Naive thymus-derived CD4-positive, alpha-beta T cell (primary cell): ENCODE measurements at places on chromosomes 11 and 22. TPM values are rescaled to one million over a fixed set of nuclear protein-coding genes. Genes with fewer than 3 reads are reported as not detected.

GRCh38 chr22:46102159-46102558 is 48.2 kb upstream of the PPARA start:
- DNase-seq = no peak

The P2RX6 gene
- 0.66 TPM for total RNA-seq

GRCh38 chr11:35223371-35223796 is 84.4 kb downstream of the CD44 start:
- no peak for DNase-seq

The OMP gene
- not detected for total RNA-seq

The RIC3 gene
- 66.9 TPM for total RNA-seq

- DNase-seq = no peak
Observed at GRCh38 chr11:72373163-72373562, 61.2 kb downstream of the CLPB start.

The OR5L2 gene
- not detected for total RNA-seq

DNA sequence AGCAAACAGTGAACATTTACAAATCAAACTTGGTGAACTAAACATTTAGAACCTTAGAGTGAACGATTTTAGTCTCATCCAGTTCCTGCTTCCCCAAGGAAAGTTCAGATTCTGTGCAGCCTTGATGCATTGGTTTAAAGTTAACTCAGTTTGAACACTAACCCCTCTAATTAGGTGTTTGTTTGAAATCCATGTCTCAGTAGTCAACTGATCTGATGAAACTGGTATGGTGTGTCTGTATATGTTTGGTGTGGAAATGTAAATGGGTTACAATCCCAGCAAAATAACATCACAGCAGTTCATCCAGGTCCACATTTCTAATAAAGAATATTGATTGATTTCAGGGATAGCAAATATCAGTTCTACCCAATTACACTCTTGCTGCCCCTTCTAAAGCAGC is 532.0 kb downstream of the NTM start:
- no peak for DNase-seq

The KCNC1 gene
- not detected in 2 replicates for total RNA-seq

DNA sequence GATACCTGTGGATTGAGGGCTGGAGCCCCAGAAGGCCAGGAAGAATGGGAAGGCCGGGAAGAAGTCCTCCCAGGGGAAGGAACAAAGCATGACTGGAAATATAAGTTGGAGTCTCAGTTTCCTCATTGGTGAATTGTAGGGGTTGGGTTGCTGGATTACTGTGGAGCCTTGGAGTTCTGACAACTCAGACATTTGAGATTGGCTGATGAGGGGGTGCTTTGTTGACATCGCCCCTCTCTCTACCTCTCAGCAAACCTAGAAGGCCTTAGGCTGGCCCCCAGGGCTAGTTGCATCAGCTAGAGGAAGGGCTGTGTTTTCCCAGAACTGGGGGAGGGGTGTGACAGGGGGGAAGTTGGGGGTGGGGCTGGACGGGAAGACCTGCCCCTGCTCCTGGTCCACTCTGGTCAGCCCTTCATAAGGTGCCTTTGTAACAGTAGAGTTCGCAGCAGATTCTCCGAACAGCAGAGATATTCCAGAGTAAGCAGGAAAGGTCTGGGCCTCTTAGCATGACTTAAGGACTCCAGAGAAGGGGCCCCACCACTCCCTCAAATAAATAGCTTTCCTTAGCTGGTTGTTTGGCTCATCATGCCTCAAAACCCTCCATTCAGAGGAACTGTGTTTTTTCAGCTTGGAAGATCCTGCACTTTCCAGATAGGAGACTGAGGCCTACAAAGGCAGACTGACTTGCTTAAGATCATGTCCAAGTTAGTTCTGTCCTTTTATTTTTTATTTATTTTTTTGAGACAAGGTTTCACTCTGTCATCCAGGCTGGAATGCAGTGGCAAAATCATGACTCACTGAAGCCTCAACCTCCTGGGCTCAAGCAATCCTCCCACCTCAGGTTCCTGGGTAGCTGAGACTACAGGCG is 12.5 kb upstream of the THRSP start:
- no peak for DNase-seq

- DNase-seq = no peak
Observed at GRCh38 chr22:24155627-24156140, 25.6 kb upstream of the SUSD2 start.

- DNase-seq = peak; percentile 89
Observed at GRCh38 chr11:123741159-123742030, at the start of gene ZNF202. ZNF202 (minus strand) TSS chr11:123741660; CDS start chr11:123730888, 10,772 bp downstream.

DNA sequence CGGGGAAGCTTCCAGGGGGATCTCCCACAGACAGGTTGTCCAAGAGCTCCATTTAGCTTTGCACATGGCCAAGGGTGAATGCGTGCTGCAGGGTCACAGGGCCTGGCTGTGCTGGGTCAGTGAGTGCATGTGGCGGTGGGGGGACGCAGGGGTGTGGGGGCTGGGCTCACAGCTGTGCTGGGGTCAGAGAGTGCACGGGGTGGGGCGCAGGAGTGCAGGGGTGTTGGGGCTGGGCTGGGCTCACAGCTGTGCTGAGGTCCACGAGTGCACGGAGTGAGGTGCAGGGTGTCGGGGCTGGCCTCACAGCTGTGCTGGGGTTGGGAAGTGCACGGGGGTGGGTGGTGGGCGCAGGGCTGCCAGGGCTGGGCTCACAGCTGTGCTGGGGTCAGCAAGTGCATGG is 557.7 kb downstream of the BRD1 start:
- no peak for DNase-seq

The ESAM gene
- 3.4 TPM for total RNA-seq

The OR10A6 gene
- total RNA-seq = not detected in 2 replicates

- DNase-seq = no peak
Observed at GRCh38 chr22:22933100-22933806, 45.6 kb downstream of the IGLL5 start.

The SHANK3 gene
- 0.16 TPM for total RNA-seq

- DNase-seq = no peak
Observed at GRCh38 chr11:126949066-126949891, 51.3 kb downstream of the KIRREL3 start.

DNA sequence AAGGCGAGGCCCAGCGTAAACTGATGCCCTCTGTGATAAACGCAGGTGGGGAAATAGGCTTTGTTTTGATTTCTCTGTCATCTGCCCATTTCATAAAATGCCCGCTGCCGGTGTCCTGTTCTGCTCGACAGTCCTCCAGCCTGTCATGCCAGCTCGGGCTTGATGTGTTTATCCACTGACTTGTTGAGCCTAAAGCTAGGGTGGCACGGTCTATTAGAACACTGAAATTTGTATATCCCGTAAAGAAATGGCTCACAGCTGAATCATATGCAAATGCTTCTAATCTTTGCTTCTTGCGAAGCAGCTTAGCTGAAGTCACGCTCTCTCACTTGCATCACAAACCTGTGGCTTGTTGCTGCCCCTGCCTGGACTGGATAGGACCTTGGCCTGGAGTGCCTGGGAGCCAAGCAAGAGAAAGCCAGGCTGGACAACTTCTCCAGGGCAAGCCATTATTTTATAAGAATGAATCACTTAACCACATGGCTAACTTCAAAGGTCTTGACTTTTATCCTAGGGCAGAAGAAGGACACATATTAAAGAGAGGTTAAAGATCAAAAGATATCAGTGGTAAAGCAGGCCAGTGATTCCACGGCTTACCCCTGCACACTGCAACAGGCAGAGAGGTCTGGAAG is 33.1 kb downstream of the EHF start:
- DNase-seq = no peak

DNA sequence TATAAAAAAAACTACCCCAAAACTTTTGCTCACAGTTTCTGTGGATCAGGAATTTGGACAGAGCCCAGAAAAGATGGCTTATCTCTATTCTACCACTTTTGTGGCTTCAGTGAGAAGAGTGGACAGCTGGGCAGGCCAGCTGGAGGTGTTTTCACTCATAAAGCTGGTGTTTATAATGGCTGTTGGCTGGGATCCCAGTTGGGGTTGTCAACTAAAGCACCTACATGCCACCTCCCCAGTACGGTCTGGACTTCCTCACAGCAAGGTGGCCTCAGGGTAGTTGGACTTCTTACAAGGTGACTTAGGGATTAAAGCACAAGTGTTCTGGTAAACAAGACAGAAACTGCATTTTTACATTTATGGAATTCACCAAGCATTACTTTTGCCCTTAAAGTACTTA is 171.0 kb downstream of the NELL1 start:
- DNase-seq = no peak

GRCh38 chr22:43852573-43853327 is 9.6 kb downstream of the SULT4A1 start:
- DNase-seq = no peak

- DNase-seq = no peak
Observed at GRCh38 chr11:2104524-2105440, 34.4 kb downstream of the IGF2 start.

DNA sequence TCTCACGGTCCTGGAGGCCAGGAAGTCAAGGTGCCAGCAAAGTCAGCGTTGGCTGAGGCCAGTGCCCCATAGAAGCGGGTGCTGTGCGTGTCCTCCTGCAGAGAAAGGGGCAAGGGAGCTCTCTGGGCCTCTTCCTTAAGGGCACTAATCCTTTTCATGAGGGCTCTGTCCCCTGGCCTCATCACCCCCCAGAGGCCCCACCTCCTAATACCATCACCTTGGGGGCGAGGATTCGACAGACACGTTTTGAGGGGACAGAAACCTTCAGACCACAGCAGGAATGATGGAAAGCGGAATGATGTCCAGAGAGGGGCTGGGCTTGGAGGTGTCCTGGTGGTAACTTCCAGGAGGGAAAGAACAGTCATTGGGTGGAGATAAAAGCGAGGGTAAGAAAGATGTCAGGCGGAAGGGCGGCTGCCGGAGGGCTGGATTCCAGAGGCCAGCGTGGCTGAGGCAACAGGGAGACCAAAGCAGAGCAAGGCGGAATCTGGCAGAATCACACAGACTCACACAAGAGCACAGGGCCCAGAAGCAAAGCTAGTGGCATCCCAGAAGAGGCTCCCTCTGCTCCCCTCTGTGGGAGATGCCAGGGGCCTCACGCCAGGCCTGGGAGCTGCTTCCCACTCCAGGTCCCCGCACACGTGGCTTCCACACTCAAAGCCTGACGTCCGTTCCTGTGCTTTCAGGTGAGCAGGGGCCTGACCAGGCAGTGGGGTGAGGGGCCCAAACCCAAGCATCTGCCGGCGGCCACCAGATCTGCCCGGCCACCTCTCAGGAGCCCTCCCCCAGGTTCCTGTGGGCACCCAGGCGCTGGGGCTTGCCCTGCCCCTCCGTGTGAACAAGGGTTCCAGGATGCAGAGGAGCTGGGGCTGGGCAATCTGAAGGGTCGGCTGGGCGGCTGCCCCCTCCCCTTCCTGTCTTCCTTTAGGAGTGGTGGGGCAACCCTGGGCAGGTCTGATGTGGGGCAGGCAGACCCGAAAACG is 784.5 kb downstream of the BRD1 start:
- DNase-seq = no peak

DNA sequence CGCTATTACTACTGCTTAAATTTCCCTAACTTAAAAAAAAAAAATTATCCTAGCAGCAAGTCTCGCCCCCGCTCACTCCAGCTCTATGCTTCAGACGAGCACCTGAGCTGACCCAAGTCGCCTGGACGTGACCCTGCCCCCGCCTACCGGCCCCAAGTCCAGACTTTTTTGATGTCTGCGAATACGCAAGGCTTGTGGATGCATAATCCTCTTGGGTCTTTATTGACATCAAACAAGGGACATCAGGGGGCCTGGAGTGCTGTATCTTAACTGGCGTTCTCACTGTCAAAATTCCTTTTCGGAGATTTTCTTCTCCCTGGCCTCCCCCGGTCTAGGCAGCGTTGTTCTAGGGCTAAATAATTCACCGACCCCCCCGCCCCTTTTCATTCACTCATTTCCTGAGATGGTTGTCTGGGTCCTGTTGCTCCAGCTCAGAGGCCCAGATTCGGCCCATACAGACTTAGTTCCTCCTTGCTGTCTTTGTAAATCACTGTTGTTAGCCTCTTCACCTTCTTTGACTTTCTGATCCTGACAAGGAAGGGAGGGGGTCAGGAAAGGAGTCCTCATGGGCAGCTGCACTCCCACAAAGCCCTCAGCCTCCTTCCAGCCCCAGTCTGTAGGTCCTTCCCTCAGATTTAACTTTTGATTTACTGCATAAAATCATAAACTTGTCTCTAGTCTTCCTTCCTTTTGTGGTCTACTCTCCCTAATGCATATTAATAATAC is 601 bp upstream of the LRP4 start:
- no peak for DNase-seq

DNA sequence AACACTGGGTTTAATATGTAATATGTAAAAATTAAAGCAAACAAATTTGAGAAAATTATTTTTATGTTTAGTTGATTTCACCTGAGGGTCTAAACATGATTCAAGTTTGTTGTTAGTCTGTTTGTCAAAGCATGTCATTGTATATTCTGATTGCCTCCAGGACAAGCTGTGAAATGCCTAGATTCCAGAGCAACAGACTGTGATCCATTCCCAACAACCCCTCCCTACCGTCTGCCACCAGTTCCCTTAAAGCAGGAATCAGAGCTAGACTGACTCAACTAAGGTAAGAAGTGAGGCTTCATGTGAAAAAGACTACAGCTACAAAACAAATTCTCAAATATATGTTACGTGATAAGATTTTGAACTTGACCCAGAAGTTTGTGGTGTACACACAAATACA is 304.2 kb downstream of the RAB38 start:
- DNase-seq = no peak

- no peak for DNase-seq
Observed at GRCh38 chr22:29701155-29701999, 18.4 kb upstream of the CABP7 start.

DNA sequence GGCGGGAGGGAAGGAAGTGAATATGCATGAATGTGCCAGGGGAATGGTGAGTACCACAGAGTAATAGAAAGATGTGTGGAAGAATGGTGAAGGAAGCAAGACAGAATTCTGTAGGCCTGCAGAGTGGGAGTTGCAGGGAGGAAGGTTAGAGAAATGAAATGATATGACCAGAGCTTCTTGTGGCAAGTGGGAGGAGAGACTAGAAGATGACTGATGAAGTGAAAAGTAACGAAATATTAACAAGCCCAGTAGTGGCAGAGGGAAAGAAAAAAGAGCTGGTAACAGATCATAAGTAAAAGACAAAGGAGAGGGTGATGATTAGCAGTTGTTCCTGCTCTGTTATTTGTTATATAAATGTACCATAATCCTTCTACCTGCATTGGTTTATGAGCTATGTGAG is 1.0 kb upstream of the ALKBH8 start:
- no peak for DNase-seq

The MYEOV gene
- 0.32 TPM for total RNA-seq

DNA sequence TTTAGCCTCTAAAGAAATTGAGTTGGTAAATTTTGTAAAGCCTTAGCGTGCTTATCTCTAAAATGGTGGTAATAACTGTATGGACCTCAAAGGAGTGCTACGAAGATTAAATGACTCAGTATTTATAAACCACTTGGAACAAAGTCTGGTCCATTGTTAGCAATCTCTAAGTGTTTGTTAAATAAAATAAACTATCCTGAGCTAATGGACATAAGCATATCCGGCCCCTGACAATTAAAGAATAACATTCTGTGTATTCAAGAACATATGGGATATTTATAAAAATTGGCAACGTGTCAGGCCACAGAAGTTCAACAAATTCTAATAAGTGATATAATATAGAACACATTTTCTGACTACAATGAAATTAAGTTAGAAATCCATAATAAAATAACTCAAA is 71.0 kb downstream of the MYEOV start:
- DNase-seq = no peak

DNA sequence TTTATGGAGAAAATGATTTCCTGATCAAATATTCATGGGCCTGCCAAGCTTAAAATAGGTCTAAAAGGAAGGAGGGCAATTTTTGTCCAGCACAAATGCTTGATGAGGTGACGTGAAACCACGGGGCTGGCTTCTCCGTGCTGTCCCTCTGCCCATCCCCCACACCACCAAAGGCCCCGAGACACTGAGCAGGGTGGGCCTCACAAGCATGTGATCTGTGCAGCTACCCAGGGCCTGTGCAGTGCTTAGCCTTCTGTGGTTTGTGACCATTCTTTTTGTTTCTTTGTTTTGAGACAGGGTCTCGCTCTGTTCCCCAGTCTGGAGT is 94.8 kb upstream of the RTL6 start:
- no peak for DNase-seq
